ENCODE measurements at places on chromosomes 16 and 17. TPM values are rescaled to one million over a fixed set of nuclear protein-coding genes. Genes with fewer than 3 reads are reported as not detected.

WNT9B gene
- total RNA-seq = not detected

DNA sequence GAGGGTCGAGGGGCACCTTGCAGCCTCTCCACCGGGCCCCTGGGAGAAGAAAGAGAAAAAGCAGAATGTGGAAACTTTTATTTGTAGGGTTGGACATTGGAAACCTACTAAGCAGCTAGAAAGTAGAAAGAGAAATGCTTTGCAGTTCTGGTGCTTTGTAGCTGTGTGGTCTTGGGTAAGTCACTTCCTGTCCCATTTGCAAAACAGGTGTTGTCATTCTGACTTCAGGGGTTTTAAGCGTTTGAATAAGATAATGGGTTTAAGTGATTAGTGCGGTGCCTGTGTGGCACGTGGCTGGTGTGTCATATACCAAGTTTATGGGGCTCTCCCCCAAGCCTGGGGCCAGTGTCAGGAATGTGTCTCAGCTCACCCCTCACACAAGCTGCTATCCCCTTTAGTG is 1.6 kb downstream of the CA4 start:
- no peak for DNase-seq

DNA sequence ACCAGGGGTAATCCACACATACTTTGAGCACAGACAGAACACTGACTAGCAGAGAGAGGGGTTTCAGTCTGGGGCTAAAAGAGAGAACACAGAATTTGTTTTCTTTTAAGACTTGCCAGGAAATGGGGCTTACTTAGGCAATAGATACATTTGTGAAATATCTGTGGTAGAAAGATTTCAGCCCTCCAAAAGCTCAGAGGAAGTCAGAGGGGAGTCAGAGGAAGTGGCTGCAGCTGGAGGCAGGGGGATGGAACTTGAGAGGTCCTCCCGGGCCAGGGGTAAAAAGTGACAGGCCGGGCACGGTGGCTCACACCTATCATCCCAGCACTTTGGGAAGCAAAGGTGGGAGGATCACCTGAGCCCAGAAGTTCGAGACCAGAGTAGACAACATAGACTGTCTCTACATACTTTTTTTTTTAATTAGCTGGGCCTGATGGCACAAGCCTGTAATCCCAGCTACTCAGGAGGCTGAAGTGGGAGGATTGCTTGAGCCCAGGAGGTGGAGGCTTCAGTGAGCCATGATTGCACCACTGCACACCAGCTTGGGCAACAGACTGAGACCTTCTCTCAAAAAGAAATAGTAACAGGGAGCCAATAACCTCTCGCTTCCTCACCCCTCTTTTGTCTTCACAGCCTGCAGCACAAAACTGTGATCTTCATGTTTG is 49.9 kb downstream of the NLRC5 start:
- peak; percentile 81 for DNase-seq

- no peak for DNase-seq
These were observed 2.5 kb upstream of the CORO6 start for GRCh38 chr17:29625037-29625750.

DNA sequence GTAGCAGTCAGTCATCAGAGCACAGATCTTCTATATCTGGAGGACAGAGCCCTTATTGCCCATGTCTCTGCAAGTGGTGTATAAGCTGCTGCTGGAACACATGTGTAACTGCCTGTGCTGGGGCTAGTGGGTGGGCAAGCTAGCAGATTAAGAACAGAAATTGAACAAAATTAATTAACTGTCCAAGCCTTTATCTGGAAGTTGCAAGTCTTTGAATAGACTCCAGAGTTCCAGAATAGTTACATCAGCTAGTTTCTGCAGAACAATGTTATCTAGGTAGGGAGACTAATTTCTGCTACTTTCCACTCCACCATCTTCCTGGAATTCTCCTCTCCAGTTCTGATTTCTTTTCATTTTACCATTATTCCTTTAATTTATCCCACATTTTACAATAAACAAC is 287.3 kb downstream of the ZFHX3 start:
- DNase-seq = no peak

- DNase-seq = no peak
These were observed 18.1 kb downstream of the USP36 start for GRCh38 chr17:78822552-78822951.

GRCh38 chr16:77610496-77610895 is 111.8 kb upstream of the NUDT7 start:
- DNase-seq = no peak

DNA sequence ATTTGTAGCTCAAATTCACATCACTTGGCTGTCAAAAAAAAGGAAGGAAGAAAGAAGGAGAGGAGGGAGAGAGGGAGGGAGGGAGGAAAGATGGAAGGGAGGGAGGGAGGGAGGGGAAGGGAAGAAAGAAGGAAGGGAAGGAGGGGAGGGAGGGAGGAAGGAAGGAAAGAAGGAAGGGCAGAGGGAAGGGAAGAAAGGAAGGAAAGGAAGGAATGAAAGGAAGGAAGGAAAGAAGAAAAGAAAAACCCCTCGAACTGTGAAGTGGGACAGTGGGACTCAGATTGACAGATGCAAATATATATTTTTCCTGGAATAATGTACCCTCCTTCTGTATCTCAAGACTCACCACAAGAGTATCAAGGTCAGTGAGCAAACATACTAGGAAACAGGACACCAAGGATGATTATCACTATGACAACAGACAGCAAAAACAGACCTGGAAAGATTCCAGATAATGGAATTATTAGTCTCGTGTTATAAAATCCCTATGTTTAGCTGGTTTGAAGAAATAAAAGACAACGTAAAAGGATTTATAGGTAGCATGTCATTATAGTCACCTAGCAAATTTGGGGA is 24.2 kb upstream of the ABCA3 start:
- DNase-seq = no peak

GRCh38 chr16:89629827-89630610 is 16.6 kb downstream of the DPEP1 start:
- no peak for DNase-seq

C17orf107 gene
- 1.3 TPM for total RNA-seq
